ENCODE measurements at places on chromosomes 4 and X.

GRCh38 chr4:85084371-85085094 is 118.0 kb upstream of the WDFY3 start:
- no peak for DNase-seq
- no peaks in the 10 kb centered on the region for H3K27me3 ChIP-seq
- no peaks in the 10 kb centered on the region for H3K36me3 ChIP-seq
- no peaks in the 10 kb centered on the region for H3K4me1 ChIP-seq
- no peak overlapping the region for H3K4me3 ChIP-seq

- H3K36me3 ChIP-seq, result peaks cover 26% of the 10 kb centered on the region
- DNase-seq, result no peak
- peak overlapping the region; percentile 52 for H3K4me3 ChIP-seq
- no peaks in the 10 kb centered on the region for H3K27me3 ChIP-seq
- H3K4me1 ChIP-seq, result peaks cover 66% of the 10 kb centered on the region
These were observed 168.1 kb upstream of the MAP3K15 start for GRCh38 chrX:19683358-19683757.

DNA sequence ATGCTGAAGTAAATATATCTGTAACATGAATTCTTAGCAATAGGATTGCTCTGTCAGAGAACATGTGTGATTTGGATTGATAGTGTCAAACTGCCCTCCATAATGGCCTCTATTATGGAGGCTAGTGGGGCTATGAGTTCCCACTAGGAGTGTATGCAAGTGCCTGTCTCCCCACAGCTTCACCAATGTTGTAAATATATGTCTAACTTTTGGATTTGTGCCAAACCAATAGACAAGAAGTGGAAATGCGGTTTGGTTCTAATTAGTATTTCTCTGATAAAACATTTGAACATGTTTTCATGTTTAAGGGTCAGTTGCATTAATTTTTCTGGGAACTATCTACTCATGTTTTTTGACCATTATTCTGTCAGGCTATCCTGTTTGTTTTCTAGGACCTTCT is 28.1 kb downstream of the GPAT3 start:
- no peak overlapping the region for H3K27ac ChIP-seq
- no peak for DNase-seq
- H3K36me3 ChIP-seq, result no peaks in the 10 kb centered on the region
- H3K4me1 ChIP-seq, result no peaks in the 10 kb centered on the region

GRCh38 chr4:90318193-90318592 is 191.0 kb downstream of the CCSER1 start:
- no peak overlapping the region for H3K4me3 ChIP-seq
- H3K27ac ChIP-seq, result no peak overlapping the region
- DNase-seq, result no peak
- no peaks in the 10 kb centered on the region for H3K36me3 ChIP-seq
- H3K27me3 ChIP-seq, result no peaks in the 10 kb centered on the region

DNA sequence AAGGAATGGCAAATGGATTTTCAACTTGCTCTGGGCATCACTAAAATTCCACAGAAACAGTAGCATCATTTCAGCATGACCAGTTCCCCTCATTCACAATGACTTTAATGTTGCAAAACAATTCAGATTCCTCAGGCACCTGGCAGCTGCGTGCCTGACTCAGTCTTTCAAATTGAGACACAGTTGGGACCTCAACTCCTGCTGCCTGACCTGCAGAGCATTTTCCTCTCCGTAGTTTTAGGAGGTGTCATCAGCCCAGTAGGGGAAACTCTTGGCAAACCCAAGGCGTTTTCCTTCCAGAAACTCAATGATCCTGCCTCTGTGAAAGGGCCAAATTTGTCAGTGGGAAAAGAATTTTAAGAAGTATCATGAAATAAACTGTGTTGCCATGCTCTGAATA is 388.9 kb downstream of the SPRY1 start:
- no peaks in the 10 kb centered on the region for H3K27me3 ChIP-seq
- DNase-seq, result no peak
- no peaks in the 10 kb centered on the region for H3K36me3 ChIP-seq

GRCh38 chr4:131450572-131451209 is 1698.4 kb upstream of the PCDH10 start:
- no peak overlapping the region for H3K27ac ChIP-seq
- H3K4me3 ChIP-seq, result no peak overlapping the region
- no peaks in the 10 kb centered on the region for H3K36me3 ChIP-seq
- H3K4me1 ChIP-seq, result no peaks in the 10 kb centered on the region
- DNase-seq, result no peak

DNA sequence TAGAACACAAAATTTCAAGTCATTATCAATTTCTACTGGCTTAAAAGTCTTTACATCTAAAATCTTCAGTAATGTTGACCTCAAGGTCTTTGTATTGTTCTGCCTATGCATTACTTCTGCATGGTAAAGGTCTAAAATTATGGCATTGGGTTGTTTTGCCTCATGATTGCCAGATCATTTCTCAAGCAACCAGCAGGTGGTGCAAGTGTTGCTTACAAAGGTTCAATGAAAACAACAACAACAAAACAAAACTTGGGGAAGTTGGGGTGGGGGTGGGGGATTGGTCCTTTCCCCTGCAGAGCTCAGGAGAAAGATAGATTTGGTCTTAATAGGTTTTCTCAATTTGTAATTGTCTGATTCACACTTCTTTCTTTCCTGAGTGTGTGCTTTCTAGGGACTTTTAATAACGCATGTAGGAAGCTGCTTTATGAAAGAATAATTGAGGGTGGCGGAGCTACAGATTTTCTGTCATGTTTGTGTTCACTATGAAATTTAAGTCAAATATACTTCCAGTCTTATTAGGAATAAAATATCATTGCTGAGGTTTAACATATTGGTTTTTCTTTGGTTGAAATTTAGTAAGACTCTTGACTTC is 145.1 kb downstream of the COL4A5 start:
- no peaks in the 10 kb centered on the region for H3K36me3 ChIP-seq
- H3K4me1 ChIP-seq, result no peaks in the 10 kb centered on the region
- DNase-seq, result no peak
- no peak overlapping the region for H3K4me3 ChIP-seq
- H3K27ac ChIP-seq, result no peak overlapping the region

DNA sequence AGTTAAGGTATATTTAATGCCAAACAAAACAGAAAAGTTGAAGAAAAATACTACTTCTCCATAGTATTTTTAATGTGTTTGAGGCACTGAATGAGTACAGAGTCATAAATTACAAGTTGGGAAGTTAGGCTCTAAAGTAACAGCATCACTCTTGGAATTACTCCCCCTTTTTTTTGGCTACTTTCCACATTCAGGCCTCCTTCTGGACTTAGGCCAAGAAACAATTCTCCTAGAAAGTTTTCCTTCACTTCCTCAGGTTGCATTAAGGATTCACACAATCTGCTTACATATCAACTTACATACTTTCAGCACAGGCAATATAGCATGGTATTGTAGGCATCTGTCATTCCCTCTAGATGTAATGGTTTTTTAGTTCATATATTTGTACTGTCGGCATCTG is 52.1 kb downstream of the TMEM165 start:
- H3K36me3 ChIP-seq, result peaks cover 41% of the 10 kb centered on the region
- no peak overlapping the region for H3K27ac ChIP-seq
- no peak overlapping the region for H3K4me3 ChIP-seq
- no peaks in the 10 kb centered on the region for H3K4me1 ChIP-seq

DNA sequence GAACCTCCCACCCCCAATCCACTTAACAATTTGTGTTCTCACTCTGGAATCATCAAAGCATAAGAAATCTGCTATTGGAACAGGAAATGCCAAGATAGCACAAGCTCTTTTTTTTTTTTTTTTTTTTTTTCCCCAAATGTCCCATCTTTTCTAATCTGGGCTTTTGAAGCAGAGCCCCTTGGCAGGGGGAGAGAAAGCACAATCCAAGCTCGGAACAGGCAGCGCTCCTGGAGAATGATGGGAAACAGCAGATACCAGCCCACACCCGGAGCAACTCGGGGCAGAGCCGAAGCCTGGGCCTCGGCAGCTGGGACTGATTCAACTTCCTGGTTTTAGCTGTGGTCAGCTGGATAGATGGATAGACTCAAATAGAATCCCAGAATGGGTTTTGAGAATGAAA is 235.1 kb downstream of the QDPR start:
- no peak overlapping the region for H3K4me3 ChIP-seq
- no peaks in the 10 kb centered on the region for H3K27me3 ChIP-seq
- no peak overlapping the region for H3K27ac ChIP-seq
- H3K4me1 ChIP-seq, result no peaks in the 10 kb centered on the region
- DNase-seq, result no peak
- no peaks in the 10 kb centered on the region for H3K36me3 ChIP-seq

DNA sequence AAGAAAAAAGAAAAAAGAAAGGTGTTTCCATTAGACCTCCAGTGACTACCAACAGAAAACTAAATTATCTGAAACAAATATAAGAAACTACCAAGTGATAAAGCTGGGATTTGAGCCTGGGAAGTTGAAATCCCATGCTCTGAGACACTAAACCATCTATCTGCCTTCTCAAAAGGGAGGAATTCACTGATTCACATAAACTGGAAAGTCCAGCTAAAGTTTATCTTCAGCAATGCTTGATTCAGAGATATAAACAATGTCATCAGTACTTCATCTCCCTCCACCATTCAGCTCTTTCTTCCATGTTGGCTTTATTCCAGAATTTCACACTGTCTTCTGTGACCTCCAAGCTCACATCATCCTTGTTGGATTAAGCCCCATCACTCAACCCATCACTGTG is 96.3 kb downstream of the IQCM start:
- no peak overlapping the region for H3K27ac ChIP-seq
- no peaks in the 10 kb centered on the region for H3K27me3 ChIP-seq
- no peaks in the 10 kb centered on the region for H3K36me3 ChIP-seq
- H3K4me3 ChIP-seq, result no peak overlapping the region

DNA sequence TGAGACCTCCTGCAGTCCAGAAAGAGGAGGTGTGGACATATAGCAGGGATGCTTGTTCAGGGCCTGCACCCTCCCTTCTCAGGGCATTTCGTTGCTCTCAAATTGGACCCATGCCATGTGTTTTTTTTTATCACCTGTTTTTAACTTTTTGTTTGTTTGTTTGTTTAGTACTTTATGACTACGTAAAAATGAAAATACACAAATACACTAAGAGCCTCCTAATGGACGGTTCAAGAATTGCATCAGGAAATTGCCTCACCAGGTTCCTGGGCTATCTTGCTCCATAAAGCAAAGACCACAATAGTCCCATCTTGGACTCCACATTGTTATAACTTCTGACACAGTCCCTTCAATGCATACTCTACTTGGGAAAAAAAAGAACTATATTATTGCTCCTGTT is 1685.9 kb upstream of the TENM3 start:
- no peak overlapping the region for H3K4me3 ChIP-seq
- H3K36me3 ChIP-seq, result no peaks in the 10 kb centered on the region
- H3K4me1 ChIP-seq, result no peaks in the 10 kb centered on the region
- no peak for DNase-seq
- H3K27me3 ChIP-seq, result no peaks in the 10 kb centered on the region

GRCh38 chr4:89939994-89940393 is 45.3 kb downstream of the MMRN1 start:
- DNase-seq, result no peak
- no peaks in the 10 kb centered on the region for H3K4me1 ChIP-seq
- no peaks in the 10 kb centered on the region for H3K27me3 ChIP-seq

DNA sequence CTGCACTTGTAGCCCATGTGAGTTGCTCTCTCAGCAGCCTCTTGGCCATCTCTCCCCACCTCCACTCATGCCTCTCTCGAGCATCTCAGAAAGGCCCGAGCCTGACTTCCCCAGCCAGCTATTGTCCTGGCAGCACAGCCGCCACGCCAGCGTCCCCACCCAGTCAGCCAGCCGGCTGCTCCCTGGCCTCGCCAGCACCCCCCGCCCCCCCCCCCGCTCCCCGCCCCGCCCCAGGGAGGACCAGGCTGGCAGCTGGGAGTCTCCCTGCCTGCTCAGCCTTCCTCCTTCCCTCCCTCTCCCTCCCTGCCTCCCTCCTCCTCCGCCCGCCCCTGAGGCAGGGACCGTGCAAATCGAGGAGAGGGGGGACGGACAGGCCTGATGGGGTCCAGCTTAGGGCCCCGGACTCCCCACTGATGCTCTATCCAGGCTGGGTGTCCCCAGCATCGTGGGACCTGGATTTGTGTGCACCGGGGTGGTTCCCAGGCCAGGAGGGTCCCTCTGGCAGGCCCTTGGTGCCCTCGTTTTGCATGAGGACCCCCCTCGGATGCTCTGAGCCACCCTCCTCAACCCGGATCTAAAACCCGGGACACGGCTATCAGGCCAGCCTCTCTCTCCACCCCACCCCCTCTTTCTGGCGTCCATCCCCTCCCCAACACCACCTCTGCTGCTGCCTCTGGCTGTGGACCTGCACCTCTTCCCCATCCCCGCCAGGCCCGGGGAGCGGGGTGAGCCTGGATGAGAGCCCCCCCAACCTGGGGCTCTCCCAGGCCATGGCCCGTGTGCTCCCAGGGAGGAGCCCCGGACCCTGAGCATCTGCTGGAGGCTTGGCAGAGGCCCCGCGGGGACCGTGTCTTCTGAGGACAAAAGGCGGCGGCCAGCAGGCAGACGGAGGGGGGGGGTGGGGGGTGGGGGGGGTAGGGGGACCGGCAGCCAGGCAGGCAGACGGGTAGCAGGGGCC is at the start of gene GPR173:
TSS of gene GPR173 (plus strand) at position 621 of the 958 bp plus-strand sequence. CDS start 27,833 bp downstream, outside the sequence.
- DNase-seq, result no peak
- no peak within 1 kb of the TSS for H3K27ac ChIP-seq
- H3K36me3 ChIP-seq, result no peaks in the 10 kb centered on the region

- no peaks in the 10 kb centered on the region for H3K36me3 ChIP-seq
- no peak for DNase-seq
- H3K27ac ChIP-seq, result no peak overlapping the region
- no peaks in the 10 kb centered on the region for H3K27me3 ChIP-seq
- H3K4me3 ChIP-seq, result no peak overlapping the region
These were observed 1039.2 kb upstream of the PABPC4L start for GRCh38 chr4:135240796-135241195.

DNA sequence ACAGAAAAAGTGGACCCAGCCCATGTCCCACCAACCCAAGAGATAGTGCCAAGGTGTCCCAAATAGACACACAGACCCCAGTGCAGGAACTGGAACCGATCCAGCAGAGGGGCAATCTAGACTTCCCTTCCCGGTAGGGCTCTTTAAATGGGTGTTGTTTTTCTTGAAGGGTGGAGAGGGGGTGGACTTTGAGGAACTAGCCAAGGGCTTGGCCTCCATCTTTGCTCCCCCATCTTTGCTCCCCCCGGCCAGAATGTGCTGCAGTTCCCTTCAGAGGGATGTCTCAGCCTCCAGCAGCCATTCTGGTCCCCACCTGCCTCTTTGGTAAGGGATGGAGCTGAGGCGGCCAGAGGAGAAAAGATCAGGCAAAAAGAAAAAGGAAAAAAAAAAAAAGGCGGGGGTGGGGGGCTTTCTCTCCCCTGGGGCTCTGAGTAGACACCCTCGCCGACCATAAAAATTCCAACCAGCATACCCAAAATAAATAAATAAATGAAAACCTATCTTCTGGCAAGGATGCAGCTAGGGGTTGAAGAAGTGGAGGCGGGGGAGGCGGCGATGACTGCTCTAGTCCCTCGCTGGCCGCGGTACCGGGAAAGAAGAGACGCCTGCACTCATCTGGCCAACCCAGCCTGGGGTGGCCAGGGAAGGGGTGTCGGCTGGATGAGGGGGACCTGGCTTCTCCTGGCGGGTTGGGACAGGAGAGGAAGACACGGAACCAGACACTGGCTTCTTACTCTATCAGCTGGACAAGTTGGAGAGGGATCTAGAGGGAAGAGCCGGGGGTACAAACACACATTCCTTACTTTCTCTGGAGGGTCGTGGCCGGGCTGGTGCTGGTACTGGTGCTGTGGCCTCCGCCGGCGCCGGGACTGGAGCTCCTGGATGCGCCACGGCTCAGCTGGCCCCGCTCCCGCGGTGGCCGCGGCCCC is 38.5 kb upstream of the IQSEC2 start:
- peaks cover 2% of the 10 kb centered on the region for H3K36me3 ChIP-seq
- peaks cover 42% of the 10 kb centered on the region for H3K27me3 ChIP-seq
- H3K4me3 ChIP-seq, result peak overlapping the region; percentile 82
- peaks cover 23% of the 10 kb centered on the region for H3K4me1 ChIP-seq
- H3K27ac ChIP-seq, result no peak overlapping the region

GRCh38 chr4:14844061-14844460 is 158.2 kb upstream of the CPEB2 start:
- no peak overlapping the region for H3K27ac ChIP-seq
- no peaks in the 10 kb centered on the region for H3K36me3 ChIP-seq
- no peak for DNase-seq
- no peak overlapping the region for H3K4me3 ChIP-seq
